ENCODE measurements at places on chromosomes 7 and 10. TPM values are rescaled to one million over a fixed set of nuclear protein-coding genes. Genes with fewer than 3 reads are reported as not detected.

Gene EIF4EBP2
- 64.4 TPM for total RNA-seq

Gene GATA3
- not detected for total RNA-seq

Gene TEX36
- not detected for total RNA-seq

Gene GNGT1
- not detected for total RNA-seq

Gene BMPER
- 18.0 TPM for total RNA-seq

Gene HOXA11
- not detected for total RNA-seq

Gene KAT6B
- 63.1 TPM for total RNA-seq

Gene GHRHR
- not detected for total RNA-seq

Gene SRRM3
- total RNA-seq = 1.2 TPM

Gene GIMAP8
- 0.88 TPM for total RNA-seq

GRCh38 chr10:101215397-101216206 lies 13.7 kb downstream of the LBX1 start:
- DNase-seq = peak; percentile 41

DNA sequence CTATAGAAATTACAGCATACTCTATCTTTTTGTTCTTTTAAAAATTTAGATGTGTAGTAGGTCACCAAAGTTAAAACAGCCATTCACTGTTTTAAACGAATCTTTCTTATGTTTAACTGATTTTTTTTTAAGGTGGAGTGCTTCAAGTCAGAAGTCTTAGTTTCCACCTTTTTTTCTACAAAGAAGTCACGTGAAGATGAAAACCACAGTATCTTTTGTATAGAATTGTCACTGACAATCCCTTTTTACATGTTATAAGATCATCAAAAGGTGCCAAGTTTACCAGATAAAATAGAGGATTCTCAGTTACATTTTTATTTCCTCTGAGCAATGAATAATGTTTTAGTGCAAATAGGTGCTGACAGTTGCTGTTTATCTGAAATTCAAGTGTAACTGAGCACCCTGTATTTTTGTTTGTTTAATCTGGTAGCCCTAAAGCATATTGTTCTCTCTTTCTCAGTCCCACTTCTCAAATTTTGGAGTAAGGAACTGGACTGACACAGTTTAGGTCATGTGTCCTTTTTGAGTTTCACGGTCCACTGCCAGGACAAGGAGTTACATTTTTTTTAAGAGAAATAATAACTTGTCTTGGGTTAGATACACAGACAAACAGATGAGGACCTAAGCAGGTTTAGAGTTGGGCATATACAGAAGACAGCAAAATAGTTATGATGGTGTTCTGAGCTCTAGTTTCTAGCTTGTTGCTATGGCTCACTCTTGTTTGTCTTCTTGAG lies 233.2 kb upstream of the MBL2 start:
- no peak for DNase-seq

DNA sequence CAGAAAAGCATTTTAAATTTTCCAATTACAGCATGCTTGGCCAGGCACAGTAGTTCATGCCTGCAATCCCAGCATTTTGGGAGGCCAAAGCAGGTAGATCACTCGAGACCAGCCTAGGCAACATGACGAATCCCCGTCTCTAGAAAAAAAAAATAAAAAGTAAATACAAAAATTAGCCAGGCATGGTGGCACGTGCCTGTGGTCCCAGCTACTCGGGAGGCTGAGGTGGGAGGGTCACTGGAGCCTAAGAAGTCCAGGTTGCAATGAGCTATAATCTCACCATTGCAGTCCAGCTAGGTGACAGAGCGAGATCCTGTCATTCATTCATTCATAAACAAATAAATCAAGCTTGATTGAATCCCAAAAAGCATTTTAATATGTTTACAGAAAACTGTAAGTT lies 234.9 kb downstream of the PARD3 start:
- no peak for DNase-seq

GRCh38 chr10:72321248-72322029 lies 33.3 kb downstream of the DNAJB12 start:
- no peak for DNase-seq

DNA sequence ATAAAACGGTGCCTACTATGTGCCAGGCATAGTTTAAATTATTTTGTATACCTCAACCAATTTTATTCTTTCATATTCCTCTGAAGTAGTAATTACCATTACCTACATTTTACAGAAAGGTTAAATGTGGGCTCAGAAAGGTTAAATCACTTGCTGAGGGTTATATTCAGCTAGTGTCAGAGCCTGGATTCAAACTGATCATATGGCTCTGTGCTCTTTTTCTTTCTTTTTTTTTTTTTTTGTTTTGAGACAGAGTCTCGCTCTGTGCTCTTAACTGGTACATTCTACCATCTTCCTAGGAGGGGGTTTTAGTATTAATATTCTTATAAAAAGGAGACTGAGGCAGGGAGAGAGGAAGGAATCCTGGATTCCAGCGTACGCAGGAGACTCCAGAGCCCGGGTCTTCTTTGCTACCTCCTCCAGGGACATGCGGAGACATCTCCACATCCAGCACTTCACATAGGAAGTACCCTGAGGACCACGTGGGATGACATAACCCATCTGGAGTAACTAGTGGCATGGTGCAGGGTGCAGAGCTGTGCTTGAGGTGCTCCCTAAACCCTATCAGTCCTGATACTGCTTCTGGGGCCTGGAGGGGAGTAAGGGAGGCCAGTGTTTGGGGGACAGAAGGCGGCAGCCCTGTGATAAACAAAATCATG lies 29.6 kb upstream of the ATXN7L1 start:
- DNase-seq = no peak

GRCh38 chr7:15707570-15707969 lies 21.1 kb upstream of the MEOX2 start:
- no peak for DNase-seq

- no peak for DNase-seq
Observed at GRCh38 chr7:92158660-92159575, 20.0 kb downstream of the LRRD1 start.

DNA sequence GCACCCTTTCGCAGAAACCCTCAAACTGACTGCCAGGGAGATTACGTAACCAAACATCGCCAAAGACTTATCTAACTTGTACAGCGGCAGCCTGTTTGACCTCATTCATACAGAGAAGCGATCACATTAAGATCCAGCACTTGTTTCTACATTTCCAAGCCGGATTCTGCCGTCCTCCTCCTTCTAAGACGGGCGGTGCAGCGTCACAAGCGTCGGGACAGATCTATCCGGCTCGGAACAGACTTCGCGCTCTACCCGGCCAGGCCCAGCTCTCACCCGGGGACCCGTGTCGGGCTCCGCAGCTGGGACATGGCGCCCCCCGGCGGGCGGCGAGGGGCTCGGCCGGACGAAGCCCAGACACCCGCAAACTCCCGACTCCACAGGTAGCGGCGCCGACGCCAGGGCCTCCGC lies 373 bp downstream of the H2AZ2 start:
- DNase-seq = peak; percentile 94

GRCh38 chr7:155416646-155417380 lies 41.1 kb upstream of the EN2 start:
- no peak for DNase-seq

DNA sequence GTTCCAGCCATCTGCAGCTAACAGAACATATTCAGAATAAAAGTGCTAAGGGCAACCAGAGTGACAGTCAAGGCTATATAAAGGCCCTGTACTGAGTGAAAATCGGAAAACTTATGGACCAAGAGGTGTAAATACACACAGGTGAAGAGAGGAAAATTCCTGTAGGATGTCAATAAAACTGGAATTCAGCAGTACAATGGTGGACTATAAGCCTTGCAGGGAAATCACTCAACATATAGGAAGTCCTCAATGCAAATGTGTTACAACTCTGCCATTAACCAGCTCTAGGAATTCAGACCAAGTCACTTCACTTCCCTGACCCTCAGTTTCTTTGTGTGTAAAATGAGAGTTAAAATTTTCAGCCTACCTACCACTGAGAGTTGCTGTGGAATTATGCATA lies 7.7 kb downstream of the USP6NL start:
- no peak for DNase-seq

DNA sequence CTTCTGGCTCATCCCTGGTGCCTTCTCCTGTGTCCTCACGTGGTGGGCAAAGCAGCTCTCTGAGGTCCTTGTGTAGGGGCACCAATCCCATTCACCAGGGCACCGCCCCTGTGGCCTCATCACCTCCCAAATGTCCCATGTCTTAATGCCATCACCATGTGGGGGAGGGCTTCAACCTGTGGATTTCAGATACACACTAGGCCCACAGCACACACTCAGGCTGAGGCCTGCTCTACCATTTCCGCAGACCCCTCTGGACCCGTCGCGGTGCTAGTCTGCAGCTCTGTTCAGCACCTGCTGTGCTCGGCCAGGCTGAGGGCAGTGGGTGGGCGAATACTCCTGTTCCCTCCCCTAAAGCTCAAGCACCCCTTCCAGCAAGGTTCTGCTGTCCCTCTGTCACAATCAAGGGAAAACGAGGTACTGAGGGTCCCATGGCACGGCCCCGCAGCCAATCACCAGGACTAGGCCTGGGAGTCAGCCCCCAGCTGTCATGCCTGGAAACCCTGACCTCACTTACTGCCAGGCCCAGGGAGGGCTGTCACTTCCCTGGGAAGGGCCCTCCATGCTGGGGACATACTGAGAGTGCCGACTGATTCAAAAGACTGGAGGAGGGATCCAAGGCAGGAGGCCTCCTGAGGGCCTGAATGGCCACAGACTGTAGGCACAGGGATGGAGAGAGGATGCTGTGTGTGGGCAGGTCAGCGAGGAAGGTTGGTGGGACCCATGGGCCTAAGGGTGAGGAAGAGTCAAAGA lies 123.8 kb upstream of the RET start:
- no peak for DNase-seq

- no peak for DNase-seq
Observed at GRCh38 chr7:113628948-113629847, 289.6 kb downstream of the PPP1R3A start.

- DNase-seq = no peak
Observed at GRCh38 chr10:78266741-78267469, 233.2 kb downstream of the RPS24 start.

- DNase-seq = no peak
Observed at GRCh38 chr10:122084286-122085041, 95.5 kb downstream of the TACC2 start.

DNA sequence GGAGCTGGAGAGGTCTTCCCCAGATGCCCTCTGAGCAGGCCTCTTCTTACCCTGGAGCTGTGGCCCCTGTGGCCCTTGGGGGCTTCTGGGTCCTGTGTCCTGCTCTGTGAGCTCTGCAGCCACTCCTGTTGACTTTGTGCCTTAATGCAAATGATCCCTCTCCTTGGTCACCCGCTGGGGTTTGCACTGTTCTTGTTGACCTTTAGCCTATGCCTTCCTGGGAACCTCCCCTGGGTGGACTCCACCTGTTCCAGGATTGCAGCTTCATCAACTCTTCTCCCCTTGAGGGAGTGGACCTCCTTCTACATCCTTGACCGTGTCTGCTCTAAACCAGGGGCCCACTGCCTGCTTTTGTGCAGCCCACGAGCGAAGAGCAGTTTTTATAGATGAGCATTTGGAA lies 58.6 kb upstream of the CTBP2 start:
- no peak for DNase-seq

GRCh38 chr7:7152315-7152714 lies 30.0 kb upstream of the C1GALT1 start:
- no peak for DNase-seq

DNA sequence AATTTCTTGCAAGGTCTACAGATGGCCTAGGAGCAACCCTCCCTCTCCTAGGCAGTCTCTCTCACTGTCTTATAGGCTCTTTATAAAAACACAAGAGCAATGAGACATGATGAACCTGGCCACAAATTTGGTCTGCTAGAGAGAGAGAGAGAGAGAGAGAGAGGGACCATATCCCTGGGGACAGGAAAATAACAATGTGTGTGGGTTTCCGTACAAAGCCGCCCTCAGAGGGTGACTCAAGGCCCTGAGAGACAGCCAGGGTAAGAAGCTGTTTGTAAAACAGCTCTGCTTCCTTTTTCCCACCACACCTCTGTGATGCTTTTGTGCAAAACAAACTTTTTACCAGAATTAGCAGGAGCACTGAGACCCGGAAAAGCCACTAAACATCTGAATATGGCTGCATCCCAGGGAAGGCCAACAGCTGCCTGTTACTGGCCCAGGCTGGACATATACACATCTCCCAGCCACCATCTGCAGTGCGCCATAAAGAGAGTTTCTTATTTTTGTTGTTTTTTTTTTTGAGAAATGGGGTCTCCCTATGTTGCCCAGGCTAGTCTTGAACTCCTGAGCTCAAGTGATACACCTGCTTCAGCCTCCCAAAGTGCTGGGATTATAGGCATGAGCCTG lies 18.4 kb downstream of the GIMAP5 start:
- DNase-seq = peak; percentile 78

DNA sequence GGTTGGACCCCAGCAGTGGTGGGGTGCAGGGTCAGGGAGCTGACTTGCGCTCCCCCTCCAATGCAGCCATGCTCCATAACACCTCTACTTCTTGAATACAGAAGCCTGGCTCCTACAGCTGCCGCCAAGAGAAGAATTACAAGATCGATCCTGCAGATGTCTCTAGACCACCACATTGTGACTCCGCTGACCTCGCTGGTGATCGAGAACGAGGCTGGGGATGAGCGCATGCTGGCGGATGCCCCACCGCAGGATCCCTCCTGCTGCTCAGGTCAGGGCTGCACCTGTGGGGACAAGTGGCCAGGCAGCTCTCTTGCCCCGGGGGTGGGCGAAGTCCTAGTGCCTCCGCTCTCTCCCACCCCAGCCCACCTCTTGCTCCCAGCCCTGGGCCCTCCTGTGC lies 31.7 kb downstream of the ITIH2 start:
- no peak for DNase-seq

GRCh38 chr7:28921822-28922221 lies 36.3 kb downstream of the TRIL start:
- DNase-seq = no peak

- DNase-seq = no peak
Observed at GRCh38 chr10:58266003-58266825, 1.5 kb downstream of the IPMK start.

- DNase-seq = no peak
Observed at GRCh38 chr7:116211913-116212596, 1.7 kb downstream of the TES start.

DNA sequence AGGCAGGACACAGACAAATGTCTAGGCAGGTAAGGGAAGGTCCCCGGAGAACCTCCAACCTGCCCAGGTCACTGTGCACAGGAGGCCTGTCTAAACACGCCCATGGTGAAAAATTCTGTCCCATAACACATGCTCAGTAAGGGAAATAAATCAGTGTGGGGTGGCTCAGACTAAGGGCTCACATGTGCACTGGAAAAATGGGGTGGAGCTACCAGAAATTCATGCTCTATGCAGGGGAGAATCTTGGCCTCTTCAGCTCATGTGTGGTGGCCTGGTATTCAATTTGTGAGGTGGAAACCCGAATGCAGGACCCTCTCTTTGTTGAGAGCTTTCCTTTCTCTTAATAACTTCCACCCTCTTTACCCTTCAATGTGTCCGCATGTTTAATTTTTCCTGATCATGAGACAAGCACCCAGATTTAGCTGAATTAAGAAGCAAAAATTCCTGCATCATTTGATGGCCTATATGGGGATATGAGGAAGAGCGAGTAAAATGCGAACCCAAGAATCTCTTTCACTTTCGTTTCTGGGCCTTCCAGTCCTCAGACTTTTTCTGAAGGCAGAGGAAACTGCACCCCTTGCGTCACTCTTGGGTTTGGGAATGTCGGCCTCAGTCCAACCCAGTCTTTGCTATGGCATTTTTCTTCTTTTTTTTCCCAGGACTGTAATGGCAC lies 163.2 kb downstream of the DGKB start:
- DNase-seq = no peak
